ENCODE measurements at places on chromosomes 7 and 10.

DNA sequence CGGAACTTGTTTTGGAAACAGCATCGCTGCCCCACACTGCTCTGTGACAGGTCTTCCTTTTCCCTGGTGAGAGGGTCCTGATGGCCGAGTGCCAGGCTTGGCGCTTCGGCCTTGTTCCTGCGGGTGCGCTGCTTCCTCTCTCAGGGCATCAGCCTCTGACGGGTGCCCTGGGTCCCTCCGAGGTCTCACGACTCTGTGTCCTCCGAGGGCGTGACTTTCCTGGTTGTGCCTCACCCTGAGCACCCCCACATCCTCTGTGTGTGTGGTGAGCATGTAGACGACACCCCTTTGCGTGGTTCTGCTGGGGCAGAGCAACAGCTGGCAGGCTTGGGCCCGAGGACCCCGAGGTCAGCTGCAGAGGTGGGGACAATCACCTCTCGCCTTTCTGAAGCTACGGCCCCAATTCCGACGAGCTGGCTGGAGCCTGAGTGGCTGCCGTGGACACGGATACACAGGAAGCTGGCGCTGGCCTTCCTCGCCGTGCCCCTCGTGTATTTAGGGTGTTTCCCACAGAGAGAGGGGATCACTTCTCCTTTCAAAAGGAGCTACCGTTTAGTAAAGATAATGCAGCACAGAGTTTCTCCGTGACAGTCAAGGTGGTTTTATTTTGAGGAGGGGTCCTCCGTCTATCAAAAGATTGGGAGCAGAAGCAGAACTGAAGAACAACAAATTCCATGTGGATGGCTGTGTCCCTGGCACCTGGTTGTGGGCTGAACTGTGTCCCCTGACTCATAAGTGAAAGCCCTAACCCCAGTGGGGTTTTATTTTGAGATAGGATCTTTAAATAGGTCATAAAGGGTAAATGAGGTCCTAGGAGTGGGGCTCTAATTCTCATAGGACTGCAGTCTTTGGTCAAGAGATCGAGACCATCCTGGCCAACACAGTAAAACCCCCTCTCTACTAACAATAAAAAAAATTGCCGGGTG, 36.2 kb upstream of the PITRM1 start:
- DNase-seq: no peak

- no peak for DNase-seq
Measured at GRCh38 chr10:132166216-132166950, 20.4 kb upstream of the DPYSL4 start.

DNA sequence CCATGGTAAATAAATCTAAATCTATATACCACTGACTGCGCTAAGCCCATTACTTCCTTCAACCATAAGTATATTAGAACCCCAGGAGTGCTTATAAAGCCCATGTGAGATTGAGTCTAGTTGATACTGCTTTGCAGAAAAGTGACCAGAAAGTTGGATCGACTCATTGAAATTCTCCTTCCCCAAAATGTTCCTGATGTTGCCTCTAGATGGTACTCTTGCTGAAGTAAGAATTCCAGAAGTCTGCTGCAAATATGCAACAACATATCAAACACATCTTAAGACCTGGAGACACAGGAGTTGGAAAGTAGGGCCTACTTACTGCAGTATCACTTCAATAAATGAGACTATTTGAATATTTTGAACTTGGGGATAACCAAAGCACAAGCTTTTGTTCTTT, 550.8 kb downstream of the IPMK start:
- DNase-seq: no peak

DNA sequence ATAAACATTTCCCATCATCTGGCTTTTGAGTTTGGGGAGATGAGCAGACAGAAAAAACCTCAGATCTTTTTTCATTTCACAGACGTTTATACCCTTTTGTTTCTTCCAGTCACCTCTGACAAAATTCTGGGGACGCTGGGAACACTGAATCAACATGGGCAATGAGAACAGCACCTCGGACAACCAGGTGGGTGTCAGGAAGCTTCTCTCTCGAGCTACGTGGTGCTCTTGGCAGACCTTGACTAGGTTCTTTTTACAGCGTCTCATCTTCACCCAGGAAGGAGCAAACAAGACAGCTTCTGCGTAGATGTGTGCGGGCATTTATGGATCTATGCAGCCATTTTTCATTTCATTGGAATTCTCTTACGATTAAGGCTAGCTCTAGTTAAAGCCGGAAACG, 32.9 kb downstream of the TACC2 start:
- no peak for DNase-seq

GRCh38 chr10:34955391-34955790, 134.8 kb downstream of the CUL2 start:
- no peak for DNase-seq

- DNase-seq: no peak
Measured at GRCh38 chr7:87267239-87267900, 47.8 kb upstream of the TMEM243 start.

DNA sequence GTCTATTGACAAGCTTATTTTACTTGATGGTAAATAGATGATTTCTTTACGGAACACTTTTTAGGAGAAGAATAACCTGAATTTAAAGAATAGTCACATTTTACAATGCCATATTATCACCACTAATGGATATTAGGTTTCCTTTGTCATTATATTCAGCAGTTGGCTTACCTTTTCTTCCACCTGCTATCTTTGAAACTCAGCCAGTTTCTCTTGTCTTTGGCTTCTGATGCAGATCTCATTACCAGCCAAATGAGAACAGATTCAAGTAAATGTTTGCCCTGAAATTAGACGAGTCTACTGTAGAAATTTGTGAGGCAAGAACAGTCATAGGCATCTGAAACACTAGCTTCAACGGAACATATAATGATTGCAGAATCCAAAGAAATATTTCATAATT, 85.5 kb upstream of the OIT3 start:
- DNase-seq: no peak

- no peak for DNase-seq
Measured at GRCh38 chr10:61863981-61864380, 37.5 kb upstream of the ARID5B start.

- no peak for DNase-seq
Measured at GRCh38 chr7:8480527-8480926, 47.1 kb downstream of the NXPH1 start.

- no peak for DNase-seq
Measured at GRCh38 chr10:61608255-61609033, 54.3 kb upstream of the CABCOCO1 start.

- DNase-seq: no peak
Measured at GRCh38 chr10:5919568-5919967, 29.5 kb downstream of the FBH1 start.

GRCh38 chr10:132257907-132258306, 49.8 kb downstream of the STK32C start:
- no peak for DNase-seq

DNA sequence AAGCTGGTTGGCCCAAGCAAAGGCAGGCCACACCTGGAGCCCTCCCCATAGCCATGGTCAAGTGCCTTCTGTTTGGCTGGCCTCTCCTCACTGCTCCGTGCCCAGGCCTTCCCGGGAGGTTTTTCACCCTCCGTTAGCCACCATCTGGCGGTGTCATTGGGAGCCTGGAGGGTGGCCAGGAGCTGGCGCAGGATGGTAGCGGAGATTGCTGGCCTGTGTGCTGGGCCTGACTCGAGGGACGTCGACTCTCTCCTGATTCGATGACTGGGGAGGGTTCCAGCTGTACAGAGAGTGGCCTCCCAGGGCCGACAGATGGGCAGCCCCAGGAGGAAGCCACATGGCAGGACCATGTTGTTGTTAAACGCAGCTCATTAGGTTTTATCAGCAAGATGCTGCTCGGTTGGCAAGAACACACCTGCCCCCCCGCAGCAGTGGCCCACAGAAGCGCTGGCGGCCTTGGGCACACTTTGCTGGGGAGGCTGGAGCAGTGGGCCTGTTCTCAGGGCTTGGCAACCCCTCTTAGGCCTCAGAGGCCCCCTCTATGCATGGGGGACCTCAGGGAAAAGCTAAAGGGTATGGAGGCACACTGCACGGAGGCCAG, 64.0 kb upstream of the CACUL1 start:
- no peak for DNase-seq

GRCh38 chr7:13032576-13032975, 345.1 kb downstream of the ARL4A start:
- DNase-seq: no peak

DNA sequence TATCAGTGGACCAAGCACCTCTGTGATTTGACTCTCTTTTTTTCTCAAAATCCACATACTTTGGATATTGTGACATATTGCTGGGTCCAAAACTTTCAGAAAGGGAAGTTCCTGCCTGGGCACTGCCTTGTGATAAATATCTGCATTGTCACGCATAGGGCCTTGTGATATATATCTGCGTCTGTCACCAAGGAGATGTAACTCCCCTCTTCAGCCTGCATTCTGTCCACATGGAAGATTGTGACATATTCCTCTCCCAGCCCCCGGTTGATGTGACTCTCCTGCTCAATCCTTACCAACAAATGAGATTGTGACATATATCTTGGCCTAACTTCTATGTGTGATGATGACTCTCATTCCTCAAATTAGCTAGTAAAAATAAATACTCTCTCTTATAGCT, 25.4 kb upstream of the ZNF107 start:
- DNase-seq: no peak

DNA sequence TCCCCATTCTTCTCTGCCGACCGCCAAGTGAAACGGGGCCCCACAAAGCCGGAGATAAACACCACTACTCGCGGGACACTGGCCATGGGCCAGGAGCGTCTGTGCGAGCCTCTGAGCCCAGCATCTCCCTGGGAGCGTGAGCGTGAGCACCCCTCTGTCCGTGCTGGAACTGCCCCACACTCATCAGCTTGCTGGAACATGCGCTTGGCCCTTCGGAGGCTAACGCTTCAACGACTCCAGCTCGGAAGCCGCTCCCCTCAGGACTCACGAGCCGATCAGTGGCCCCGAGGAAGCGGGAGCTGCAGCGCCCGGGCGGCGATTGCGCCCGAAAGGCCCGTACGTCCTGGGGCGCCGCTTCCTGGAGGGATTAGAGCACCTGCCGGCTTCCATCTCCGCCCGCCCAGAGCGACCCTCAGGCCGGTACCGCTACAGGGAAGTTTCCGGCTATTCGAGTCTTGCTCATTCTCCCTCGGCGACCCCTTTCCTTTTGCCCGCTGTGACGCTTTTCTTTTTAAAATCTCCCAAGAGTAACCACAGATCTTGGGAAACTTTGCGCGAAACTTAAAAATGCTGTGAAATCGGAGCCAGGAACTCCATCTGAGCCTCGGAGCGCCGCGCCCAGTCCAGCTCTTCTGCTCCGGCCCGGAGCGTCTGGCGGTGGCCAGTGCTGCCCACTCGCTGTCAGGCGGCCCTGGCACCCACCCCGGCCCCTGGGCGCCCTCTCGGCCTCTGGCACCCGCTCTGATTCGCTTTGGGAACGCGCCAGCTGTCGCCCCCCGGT, 1.0 kb downstream of the TLL2 start:
- DNase-seq: no peak

DNA sequence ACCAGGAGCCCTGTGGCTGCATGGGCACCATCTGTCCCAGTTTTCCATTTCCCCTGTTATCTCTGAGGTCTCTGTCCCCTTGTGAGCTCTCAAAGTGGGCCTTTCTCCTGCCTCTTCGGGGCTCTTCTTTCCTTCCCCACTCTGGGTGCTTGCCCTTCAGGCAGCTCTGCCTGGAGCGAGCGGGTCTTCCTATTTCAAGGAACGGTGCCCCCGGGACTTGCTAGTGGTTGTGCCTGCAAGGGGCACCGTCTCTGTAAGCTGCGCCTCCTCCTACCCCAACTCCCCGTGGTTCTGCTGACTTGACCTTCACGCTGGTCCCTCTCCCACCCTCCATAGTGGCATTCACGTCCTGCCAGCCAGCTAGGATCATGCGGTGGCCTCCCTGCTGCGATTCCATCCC, 110.1 kb downstream of the DOCK1 start:
- DNase-seq: no peak

DNA sequence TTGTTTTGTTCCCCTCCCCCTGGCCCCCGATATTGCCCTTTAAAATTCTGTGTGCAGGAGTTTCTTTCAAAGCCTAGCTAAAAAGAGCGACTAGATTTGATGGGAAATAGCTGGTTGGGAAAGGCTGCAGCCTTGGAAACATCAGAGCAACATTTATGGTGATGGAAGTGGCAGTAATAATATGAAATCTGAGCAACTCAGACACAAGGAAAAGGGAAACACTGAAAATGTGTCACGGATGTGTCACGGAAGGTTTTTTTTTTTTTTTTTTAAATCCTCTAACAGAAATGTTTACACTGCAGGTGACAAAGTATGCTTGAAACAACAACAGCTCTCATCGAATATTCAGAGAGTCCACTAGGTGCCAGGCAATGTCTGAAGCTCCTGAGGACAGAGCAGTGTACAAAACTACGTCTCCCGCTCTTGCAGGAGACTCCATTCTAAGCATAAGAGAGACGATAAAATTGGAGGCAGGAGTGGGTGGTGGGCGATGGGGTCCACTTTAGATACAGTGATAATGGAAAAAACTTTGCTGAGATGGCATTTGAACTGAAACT, 143.0 kb downstream of the RSU1 start:
- DNase-seq: no peak

- DNase-seq: no peak
Measured at GRCh38 chr10:130913844-130914243, 397.7 kb downstream of the TCERG1L start.

DNA sequence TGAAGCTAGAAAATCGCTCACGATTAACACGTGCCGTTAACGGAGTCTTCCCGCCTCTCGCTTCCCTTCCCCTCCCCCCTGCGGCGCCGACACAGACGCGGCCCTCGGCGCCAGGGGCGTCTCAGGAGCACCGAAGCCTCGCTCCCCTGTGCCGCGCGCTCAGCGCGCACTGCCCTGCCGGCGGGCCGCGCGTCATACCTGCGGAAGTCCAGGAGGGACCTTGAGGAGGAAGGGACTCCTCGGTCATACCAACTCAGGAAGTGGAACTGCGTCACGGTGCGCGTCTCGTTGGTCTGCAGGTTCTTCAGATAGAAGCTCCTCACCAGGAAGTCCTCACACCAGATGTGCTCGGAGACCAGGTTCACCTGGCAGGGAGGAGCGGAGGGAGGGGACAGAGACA, 239.6 kb downstream of the DNAJB6 start:
- DNase-seq: peak; percentile 48

GRCh38 chr7:50791938-50792341, 9.2 kb upstream of the GRB10 start:
- DNase-seq: no peak

GRCh38 chr10:4947635-4948596, 15.3 kb upstream of the AKR1C1 start:
- no peak for DNase-seq

GRCh38 chr10:128833671-128834070, 633.4 kb upstream of the MGMT start:
- no peak for DNase-seq

DNA sequence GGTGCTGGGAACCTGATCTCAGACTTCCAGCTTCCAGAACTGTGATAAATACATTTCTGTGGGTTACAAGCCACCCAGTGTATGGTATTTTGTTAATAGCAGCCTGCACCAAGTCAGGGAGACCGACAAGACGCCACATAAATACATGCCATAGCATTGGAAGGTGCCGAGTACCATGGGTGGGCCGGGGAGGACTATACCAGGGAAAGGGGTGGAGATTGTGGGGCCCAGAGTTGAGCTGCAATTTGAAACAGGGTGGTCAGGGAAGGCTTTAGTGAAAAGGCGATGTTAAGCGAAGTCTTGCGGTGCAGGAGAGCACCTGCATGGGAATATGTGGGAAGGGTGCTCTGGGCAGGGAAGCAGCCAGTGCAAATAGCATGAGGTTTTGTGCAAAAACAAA, 88.9 kb upstream of the LRRC4 start:
- DNase-seq: no peak

- DNase-seq: no peak
Measured at GRCh38 chr10:75512203-75512933, 80.9 kb downstream of the LRMDA start.

Measured in activated T-helper 2 cell treated with anti-CD3 and anti-CD28 coated beads, Interferon-gamma antibody, Interleukin-2, Interleukin-4, amounts not matched to agents 10 μg/mL and 5 μg/mL and 100 μg/mL, durations not matched to agents 14 hours and 24 hours and 36 hours (primary cell).